ENCODE measurements at places on chromosomes 4 and X.

DNA sequence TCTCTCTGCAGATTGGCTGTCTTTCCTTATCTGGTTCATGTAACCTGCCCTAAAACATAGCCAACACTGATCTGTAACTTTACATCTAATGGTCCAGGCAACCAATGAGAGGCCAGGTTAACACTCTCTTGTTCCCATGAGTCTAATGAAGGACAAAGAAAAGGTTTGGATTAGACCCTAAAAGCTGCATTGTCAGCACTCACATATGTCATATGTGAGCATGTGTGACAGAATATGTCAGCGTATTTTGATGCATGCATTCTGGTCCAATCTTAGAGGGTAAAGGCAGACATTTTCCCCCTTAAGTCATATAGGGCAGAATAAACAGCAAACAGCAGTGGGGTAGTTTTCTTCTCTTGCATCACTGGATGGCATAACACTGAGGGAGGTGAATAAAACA lies 3.7 kb downstream of the NDST3 start:
- DNase-seq: no peak

- DNase-seq: peak; percentile 89
These were observed 39.3 kb upstream of the NHSL2 start for GRCh38 chrX:71871367-71871766.

DNA sequence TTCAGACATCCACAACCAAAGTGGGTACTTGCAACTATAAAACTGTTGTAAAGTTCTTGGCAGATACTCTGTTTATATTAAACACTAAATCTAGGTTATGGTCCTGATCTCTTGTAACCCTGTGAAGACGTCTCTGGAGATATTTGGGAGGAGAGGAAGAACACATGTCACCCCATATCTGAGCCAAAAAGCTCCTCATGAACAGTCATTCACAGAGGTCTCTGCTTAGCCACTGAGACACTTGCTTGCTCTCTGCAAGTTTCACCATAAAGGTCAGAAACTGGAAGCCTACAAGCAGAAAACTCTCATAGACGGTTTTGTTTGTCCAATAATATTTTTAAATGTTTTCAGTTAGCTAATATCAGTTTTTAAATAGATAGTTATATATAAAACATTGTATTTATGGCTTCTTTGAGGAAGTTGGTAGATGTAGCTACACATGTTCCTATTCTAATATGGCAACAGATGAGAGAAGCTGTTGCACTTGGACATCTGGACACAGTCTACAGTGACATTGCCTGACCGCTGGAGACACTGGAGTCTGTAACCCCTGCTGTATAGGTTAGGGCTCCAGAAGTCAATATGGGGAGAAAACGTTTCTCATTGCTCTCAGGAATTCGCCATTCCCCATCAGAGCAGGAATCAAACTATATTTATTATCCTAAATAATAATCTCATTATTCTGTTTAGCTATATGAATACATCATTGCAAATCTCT lies 73.6 kb downstream of the C4orf46 start:
- DNase-seq: no peak

DNA sequence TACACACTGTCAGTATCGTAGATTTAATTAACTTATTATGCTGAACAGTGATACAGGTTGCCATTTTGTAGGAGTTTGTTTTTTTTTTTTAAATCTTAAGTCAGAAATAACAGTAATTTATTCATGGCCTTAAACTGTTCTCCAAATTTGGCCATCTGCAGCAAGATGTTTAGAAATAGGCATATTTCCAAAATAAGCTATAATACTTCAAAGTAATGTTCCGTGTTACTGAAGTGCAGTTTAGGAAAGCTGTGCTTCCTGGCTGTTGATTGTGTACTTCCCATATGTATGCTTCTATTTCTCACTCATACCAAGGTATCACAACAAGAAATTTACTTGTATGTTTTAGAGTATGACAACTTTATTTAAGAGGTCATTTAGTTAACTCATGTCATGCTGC lies 28.9 kb downstream of the CPEB2 start:
- no peak for DNase-seq

- DNase-seq: no peak
These were observed 1.7 kb downstream of the FAM120C start for GRCh38 chrX:54181202-54181953.

GRCh38 chrX:107482046-107482445 lies 32.6 kb downstream of the FRMPD3 start:
- DNase-seq: no peak

DNA sequence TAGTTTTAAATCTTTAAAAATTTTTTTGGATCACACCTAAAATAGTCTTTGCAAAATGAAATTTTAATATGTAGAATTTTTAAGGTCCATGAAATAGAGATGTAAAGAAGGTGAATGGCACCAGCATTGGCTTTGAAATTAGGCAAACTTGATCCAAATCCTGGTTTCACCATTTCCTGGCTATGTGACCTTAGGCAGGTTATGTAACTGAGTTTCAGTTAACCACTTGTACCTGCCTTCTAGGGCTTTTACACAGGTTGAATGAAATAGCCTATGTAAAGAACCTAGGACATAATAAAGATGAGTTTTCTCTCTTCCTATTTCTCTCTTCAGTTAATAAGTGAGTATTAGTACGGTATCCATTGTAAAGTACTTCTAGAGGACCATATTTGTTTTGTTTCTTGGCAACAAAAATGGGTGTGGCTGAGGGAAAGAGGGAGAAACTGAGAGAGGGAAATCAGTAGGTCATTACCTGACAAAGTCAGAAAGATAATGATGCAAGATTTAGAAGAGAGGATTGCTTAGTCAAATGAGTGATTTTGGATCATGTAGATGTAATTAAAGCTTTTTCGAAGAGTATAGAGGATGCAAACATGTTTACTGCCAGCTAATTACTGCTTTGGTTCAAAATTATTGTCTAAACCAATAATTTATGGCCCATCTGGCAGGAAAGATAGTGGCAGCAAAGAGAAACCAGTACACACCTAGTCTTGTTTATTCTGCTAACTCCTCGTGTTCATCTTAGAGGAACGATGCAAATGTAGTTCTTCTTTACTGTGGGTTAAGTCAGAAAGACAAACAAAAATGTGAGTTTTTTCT lies 81.9 kb downstream of the PDLIM5 start:
- no peak for DNase-seq

DNA sequence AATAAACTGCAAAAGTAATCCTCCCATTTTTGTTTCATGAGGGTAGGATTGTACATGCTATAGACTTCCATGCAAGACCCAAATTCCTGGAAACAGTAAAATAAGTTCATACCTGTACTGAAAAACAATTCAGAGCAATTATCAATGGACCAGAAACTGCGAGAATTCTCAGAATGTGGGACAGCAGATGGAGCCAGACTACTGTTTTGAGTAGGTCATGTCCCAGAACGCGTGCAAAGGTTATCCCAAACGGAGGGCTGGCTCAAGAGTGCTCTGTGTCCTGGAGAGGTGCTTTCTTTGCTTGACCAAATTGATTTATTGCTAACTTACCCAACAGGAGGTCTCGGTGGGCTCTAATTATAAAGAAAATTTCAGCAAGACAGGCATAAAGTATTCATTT lies 1.7 kb upstream of the MAGEH1 start:
- no peak for DNase-seq

GRCh38 chr4:18847249-18847890 lies 825.8 kb upstream of the LCORL start:
- no peak for DNase-seq

- no peak for DNase-seq
These were observed 342.9 kb downstream of the MAGEB5 start for GRCh38 chrX:26558719-26559386.

DNA sequence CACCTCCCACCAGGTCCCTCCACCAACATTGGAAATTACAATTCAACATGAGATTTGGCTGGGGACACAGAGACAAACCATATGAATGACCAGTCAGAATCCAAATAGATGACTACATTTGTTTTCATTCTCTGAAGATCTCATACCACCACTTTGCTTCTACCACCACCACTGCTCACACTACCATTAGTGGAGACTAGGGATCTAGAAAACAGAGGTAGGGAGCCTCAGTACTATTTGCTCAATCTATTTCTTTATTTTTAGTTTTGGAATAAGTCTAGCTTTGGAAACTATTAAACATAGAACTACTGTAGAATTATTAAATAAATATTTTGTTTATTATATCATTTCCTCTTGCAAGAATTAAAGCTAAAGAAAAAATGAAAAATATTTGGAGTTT lies 727.9 kb downstream of the CCSER1 start:
- no peak for DNase-seq

DNA sequence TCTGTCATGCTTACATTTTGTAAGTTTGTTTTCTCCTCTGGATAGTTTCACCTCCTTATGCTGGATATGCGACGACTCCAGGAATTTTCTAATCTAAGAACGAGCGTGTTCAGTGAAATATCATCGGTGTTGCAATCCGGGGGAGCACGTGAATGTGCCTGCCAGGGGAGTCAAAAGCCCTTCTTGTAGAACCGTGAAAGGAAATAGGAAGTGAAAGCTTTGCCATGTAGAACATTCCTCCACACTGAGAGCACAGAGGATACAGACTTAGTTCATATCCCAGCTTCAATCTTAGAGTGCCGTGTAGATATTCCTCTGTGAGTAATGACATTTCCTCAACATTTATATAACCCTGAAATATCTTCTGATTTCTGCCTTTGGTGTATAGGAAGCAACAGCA lies 121.2 kb downstream of the VEGFC start:
- DNase-seq: no peak

- DNase-seq: peak; percentile 75
These were observed 20.7 kb downstream of the ARHGAP24 start for GRCh38 chr4:85495621-85496020.

GRCh38 chrX:68821616-68822015 lies 7.2 kb upstream of the EFNB1 start:
- no peak for DNase-seq

- DNase-seq: peak; percentile 18
These were observed 57.3 kb upstream of the MXRA5 start for GRCh38 chrX:3403748-3404147.

GRCh38 chr4:145660064-145660463 lies 19.9 kb upstream of the C4orf51 start:
- no peak for DNase-seq

DNA sequence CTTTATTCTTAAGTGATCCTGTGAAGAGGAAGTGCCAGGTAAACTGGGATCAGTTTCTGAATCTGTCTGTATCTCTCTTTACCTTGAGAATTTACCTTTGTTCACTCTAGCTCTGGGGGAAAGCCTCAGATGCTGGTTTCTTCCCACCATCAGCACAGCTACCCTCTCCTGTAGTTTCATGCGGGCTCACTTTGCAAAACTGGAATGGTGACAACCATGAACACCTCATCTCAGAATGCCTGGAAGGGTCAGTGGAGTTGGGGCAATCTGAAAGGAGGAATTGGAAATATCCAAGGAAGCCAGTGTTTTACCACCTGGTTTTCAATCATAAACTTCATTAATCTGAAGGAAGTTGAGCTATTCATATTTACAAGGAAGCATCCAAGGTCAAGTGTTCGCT lies 30.8 kb upstream of the DCX start:
- no peak for DNase-seq

GRCh38 chrX:132820675-132821074 lies 137.8 kb downstream of the HS6ST2 start:
- DNase-seq: no peak

DNA sequence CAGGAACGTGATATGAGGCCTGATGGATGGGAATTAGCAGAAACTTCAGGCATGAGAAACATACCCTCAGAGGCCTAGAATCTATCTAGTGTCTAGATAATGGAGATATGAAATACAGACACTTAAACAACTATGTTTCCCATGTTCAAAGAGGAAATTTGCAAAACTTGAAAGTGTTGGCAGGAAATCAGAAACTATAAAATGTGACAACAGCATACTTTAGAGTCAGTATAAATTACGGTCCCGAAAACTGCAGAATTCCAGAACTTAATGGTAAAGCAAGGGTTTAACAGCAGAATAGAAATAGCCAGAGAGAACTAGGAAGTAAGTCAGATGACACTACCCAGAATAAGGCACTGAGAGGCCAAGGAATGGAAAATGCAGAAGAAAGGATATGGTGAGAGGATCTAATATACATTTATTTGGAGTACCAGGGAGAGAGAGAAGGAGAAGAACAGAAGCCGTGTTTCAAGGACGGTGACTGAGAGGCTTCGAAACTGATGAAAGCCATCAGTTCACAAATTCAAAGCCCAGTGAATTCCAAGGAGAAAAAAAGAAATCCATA lies 7.4 kb downstream of the HTT-AS start:
- DNase-seq: no peak

DNA sequence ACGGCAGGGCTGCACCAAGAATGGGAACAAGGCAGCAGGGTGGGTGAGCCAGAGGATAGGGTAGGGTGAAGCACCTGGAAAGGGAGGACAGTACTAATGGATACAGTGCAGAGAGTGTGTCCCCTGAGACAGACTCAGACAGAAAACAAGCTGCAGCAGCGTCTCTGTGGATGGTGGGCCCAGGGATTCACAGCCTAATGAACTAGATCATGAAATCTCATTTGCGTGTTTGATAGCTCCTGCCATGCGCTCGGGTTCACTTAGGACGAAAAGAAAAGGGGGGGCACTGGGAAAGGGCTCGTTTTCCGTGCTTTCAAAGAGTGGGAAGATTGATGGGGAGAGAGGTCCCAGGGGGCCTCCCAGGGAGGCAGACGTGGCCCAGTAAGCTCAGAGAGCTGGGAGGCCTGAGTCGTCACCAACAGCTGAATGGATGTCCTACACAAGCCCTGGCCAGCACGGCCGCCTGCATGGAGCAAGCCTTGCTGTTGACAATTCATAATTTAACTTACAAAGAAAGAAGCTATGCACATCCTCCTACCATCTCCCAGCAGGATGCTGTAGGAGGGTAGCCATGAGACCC lies 446.9 kb downstream of the BCOR start:
- DNase-seq: no peak

- DNase-seq: no peak
These were observed 408.2 kb downstream of the BCOR start for GRCh38 chrX:39689376-39690104.

GRCh38 chr4:52098618-52099017 lies 47.5 kb downstream of the SPATA18 start:
- DNase-seq: no peak

DNA sequence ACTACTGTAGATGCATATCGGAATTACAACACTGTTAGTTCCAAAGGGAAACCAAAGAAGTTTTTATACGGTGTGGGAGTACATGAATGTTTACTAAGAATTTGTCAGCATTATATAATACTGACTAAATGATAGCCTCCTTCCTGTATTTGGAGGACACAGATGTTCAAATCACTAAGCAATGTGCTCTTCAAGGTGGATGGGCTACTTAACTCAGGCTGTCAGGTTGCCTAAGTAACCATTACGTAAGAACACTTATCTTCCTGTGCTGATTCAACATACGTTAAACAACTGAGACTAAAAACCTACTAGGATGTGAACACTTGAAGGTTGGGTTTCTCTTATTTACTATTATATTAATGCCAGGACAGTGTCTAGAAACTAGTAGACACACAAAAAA lies 81.9 kb upstream of the HPGD start:
- no peak for DNase-seq

- DNase-seq: peak; percentile 75
These were observed 154.5 kb upstream of the GALNT7 start for GRCh38 chr4:173014113-173014558.

GRCh38 chr4:71592793-71593192 lies 191.1 kb downstream of the GC start:
- DNase-seq: no peak
